Putamen (tissue), 1 donor: ENCODE measurements at places on chromosomes 5 and 9.
A peak's percentile ranks its signal among the peaks of the same experiment; 100 is the strongest.

DNA sequence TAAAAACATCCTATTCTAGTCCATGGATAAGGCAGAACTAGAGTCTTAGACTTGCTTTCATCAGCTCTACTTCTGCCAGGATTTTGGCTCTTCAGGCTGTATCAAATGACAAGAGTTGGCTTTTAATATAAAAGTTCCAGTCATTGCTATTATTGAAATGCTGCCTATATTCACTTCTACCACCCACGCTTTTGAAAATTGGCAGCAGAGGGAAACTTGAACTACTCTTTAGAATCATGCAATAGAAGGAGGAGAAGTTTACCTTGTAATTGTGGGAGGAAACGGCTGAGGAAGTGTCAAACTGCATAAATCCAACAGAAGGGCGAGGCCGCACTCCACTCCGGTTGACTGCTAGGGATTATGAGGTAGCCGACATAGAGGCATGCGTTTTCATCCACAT lies 122.6 kb upstream of the BASP1 start:
- DNase-seq, result peak; percentile 23

DNA sequence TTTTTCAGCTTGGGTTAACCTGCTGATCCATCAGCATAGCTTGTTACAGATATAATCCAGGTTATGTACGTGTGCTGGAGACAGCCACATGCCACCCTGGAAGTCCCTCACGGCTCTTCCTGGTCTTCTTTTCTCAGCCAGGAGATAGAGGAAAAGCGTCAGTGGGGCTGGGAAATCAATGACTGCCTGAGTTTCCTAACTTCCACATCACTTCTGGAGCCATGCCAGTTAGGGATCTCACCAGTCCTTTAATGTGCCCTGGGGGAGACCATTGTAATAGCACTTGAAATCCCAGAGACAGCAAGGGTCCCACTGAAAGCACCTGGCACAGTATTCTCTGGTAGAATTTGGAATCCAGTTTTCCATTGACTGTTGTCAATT lies 29.2 kb downstream of the ANXA2R start:
- DNase-seq, result no peak

GRCh38 chr9:113529336-113530009 lies 65.9 kb downstream of the RGS3 start:
- no peak for DNase-seq

GRCh38 chr9:137463931-137464290 lies 4.8 kb upstream of the NSMF start:
- DNase-seq, result no peak

- DNase-seq, result no peak
Measured at GRCh38 chr9:110126986-110127864, 80.7 kb downstream of the C9orf152 start.

- no peak for DNase-seq
Measured at GRCh38 chr5:76333571-76333970, 69.5 kb upstream of the IQGAP2 start.

DNA sequence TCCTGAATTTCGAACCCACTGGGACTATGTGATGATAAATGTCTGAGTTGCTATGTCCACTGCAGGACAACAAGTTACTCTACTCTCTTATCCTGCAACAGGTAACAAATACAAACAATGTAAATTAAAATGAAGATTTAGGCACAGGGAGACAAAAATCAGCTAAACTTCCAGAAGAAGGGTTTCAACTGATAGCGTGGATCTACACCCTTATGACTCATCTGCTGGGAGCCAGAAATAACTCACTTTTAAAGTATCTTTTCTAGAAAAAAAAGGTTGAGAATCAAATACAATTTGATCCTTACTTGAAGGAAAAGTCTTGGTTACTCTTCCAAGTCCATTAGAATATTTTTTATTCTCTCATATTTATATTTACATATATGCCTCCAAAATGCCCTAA lies 21.4 kb downstream of the PJA2 start:
- no peak for DNase-seq

DNA sequence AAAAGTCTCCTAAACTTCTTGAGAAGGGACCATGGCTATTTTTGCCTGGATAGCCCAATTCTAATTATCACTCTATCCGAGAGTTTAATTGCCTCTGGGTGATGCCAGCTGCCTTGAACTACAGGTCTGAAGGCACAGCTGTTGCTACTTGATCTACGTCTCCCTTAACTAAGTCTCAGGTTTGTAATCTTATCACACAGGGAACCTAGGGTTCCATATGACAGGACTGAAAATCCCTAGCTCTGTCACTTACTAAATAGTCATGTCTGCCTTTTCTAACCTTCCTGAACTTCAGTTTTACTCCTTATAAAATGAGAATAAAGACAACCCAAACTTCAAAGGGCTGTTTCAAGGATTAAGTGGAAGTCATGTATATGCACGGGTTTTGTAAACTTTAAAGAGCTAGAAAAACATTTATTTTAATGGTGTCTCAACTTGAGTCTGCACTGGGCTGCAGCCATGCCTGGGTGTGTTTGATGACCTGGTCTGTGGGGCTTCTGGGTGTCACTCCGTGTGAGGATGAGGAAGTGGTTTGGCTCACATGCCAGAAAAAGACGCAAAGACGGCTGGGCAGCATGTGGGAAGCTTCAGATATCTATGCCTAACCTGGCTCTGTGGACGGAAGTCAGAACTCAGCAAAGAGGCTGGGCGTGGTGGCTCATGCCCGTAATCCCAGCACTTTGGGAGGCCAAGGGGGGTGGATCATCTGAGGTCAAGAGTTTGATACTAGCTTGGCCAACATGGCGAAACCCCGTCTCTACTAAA lies 129.3 kb upstream of the SLC44A1 start:
- DNase-seq, result no peak

DNA sequence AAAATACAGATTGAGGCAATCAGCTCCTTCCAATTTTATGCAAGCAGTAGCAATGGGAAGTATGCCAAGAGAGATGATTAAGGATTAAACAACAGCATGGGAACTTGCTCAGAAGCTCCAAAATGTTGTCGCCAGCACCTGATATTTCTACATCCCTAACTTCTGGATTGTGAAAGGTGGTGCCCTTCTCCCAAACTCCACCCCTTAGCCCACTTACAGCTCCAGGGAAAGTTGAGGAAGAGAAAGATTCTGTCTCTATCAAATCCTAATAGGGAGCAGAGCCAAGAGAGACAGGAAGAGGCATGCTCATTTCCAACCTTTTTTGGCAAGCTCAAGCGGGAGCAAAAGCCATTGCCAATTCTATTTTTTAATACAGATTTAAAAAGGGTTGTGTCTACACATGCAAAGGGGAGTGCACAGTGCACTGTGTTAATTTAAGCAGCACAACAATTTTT lies 92.4 kb upstream of the NR3C1 start:
- no peak for DNase-seq

DNA sequence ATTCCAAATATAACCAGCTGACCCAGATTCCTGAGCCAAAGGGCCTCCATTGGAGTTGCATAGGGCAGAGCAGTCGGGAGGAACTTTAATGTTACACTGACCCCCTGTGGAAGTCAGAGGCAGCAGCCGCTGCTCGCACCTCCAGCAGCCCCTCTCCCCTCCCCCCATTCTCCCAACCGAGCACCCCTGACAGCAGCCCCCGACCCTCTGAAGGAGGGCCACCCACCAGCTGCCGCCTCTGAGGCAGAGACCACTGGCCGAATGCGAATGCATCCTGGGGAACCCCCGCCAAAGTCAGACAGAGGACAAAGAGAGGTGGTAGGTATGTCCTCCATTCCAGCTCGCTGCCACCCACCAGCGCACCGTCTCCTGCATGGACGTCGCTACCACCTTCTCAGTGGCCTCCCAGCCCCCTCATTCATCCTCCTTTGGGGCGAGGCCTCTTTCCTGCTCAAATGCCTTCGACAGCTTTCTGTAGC lies 231.0 kb downstream of the CDK5RAP2 start:
- DNase-seq, result peak; percentile 24
